GM23248 (cell line): ENCODE measurements at places on chromosomes 3 and 15.
A peak's percentile ranks its signal among the peaks of the same experiment; 100 is the strongest.

DNA sequence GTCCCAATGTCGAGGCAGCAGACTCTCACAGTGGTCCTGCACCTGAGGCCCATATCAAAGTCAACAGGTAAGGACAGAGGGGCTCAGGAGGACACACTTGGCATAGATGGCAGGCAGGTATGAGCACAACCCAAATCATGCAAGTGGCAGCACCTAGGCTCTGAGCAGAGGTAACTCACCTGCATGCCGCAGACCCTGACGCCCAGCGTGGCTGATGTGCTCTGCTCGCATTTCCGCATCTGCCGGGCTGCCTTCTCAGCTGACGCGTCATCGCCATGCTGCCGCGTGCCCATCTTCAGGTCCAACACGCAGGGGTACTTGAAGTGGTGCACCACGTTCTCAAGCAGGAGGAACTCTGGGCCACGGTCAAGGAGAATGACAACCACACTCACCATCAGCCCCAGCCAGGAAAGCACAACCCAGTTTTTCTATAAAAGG, 4.2 kb upstream of the GMPPB start:
- DNase-seq = no peak

DNA sequence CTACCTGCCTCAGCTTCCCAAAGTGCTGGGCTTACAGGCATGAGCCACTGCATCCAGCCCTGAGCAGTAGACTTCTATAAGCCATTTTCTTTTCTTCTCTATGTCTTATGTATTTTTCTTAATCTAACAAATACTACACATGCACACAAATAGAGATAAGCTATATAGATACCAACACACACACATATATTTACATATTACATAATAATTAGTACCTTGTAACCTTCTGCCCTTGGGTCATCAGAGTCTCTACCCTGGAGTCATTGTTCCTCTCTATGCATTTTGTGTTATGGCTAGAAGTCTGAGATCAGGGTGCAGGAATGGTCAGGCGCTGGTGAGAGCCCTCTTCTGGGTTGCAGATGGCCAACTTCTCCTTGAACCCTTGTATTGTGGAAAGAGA, 154.0 kb upstream of the PTPRG start:
- DNase-seq = no peak

DNA sequence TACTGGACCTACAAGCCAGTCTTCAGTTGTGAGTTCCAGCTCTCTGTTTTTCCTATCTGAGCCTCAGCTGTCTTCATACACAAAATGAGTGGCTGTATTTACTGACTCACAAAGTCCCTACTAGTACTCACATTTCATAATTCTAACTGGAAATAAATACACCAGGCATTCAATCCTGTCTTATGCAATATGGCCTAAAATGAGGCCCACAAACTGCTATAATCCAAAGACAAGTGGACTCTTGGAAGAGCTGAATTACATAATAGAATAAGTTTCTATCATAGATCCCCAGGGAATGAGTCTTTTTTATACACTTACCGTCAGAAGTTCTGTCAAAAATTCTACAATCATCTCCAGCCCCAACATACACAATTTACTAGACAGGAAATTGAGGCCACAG, 211.9 kb downstream of the LRRN1 start:
- no peak for DNase-seq

DNA sequence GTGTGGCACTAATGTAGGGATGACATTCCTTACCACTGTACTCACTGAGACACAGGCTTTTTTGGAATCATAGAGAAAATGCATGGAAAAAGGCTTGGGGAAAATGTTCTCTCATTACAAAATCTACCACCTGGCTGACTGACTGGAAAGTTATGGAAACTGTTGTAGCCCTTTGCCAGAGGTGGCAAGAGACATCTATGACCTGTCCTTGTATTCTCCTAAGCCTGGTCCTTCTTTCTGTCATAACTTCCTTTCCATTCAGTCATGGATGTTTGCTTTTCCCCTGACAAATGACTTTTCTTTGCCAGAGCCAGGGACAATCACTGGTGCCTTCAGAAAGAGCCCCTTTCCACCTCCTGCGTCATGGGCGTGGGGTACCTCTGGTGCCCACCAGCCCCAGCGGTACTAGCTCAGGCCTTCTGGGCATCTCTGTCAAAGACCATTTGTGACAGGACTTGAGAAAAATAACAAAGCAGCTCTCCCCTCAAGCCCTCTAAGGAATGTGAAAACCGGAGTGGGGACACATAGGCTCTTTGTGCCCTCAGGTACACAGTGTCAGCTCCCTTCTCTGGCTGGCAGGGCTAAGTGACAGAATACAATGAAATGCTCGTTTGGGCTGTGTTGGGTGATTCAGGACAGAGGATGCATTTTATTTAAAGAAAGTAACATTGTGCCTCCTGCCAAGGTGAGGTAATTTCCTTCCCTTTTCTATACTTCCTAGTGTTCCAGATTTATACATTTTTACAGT, 381.1 kb upstream of the RASGRP1 start:
- DNase-seq = no peak

GRCh38 chr15:25545017-25545416, 106.2 kb upstream of the UBE3A start:
- DNase-seq = peak; percentile 80

DNA sequence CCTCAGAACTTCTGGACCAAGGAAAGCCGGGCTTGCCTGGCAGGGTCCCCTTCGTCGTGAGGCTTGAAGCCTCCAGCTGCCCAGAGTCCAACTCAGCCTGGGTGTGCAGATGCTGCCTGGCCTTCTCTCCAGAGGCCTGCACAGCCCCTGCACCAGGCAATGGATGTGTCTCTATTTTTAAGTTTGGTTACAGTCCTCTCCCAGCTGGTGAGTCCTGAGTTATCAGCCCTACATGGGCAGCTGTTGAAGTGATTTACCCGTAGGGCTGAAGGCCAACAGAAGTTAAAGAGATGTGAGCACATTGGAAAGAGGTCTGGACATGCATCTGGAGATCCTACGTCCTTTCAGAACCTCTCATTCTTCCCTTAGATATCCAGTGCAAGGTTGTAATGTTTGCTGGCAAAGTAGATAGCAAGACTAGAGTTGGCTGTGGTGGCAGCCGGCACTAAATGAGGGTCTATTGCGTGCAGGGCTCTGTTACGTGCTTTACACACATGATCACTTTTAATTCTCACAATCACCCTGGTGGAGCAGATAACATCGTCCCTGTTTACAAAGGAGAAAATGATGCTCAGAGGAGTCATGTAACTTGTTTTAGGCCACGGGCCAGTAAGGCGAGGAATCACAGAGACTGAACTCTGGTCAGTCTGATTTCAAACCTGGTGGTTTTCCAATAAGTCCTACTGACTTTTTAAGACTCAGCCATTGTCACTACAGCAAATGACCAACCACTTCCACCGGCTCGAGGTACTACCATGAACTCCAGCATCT, 9.9 kb downstream of the FYCO1 start:
- DNase-seq = peak; percentile 75

DNA sequence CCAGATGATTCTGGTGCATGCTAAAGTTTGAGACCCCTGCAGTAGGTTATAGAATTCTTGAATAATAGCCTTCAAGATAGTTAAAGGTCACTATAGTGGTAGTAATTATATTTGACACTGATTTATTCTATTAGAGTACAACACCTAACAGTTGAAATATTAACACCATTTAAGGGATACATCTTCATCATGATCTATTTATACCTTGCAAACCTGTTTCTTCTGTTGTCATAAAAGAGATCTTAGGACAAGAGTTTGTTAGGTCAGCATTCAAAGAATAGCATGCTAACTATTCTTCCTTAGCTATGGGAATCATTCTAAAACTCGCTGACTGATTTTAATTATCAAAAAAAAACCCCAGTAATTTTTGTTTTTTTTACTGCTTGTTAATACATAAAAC, 46.5 kb downstream of the TSC22D2 start:
- DNase-seq = no peak
